ENCODE measurements at places on chromosomes 6 and 20.
A peak's percentile ranks its signal among the peaks of the same experiment; 100 is the strongest.

- no peak for DNase-seq
These were observed 4.7 kb downstream of the GSTA4 start for GRCh38 chr6:52990342-52990741.

GRCh38 chr6:149224399-149224798, 93.1 kb upstream of the TAB2 start:
- DNase-seq = no peak

DNA sequence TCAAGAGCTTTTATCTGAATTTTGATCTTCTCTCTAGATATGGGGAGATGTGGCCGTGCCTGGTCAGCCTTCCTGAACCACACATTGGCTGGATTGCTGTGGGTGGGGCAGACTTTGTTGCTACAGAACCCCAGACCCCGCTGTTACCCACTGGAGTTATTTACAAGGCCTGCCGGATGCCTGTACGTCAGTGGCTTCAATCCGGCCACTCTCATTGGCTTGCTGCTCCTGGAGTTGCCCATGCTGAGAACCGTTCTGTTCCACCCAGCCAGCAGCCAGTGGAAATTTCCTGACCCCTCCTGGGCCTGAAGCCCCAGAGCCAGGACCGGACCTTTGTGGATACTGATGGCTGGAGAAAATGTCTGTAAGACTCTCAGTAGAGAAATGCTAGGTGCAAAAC, 101.9 kb downstream of the TFAP2C start:
- no peak for DNase-seq

DNA sequence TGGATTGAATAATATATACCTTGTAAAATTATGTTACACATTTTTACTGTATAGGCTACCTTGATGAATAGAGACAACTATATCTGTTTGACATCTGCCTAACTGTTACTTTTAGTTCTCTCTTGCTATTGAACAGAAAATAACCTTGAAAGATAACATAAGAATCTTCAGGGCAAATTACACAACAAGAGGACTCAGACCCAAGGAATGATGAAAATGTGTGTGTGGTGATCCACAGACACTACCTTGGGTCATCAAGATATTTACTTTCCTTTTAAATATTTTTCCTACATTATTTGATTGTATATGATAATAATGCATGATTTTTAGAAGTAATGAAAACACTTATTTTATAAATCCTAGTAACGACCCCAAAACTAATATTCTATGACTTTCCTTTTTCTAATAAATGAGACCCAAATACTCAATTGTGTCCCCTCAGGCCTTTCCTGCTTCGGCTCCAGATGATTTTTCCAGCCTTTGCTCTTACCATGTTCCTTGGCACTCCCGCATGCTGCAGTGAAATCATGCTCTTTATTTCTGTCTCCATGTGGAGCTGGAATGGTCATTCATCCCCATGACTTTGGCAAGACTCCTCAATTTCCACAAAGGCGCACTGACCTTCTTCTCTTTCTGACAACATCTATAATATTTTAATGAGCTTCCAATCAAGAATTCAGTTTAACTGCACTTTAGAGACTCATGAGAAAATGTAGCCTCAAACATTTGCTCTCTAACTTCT, 187.6 kb downstream of the EPM2A start:
- no peak for DNase-seq

DNA sequence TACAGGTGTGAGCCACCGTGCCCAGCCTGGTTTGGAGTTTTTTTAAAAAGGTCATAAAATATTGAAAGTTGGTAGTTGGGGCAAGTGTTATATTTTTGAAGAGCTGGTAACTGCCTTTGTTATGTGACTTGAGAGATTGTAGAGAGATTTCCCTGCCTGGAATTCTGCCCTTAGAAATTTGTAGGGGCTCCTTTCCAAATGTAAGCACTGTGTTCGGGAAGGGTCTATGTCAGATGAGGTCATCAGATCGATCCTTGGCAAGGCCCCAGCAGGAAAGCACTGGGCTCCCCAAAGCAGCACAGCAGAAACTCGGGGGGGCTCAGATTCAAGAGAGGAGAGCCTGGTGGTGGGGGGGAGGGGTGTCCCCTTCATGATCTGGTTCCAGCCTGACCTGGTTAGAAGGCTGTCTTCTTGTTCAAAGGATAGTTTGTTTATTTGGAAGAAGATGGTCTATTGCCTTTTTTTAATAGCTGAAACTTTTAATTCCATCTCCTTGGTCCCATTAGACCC, 220.2 kb downstream of the UST start:
- DNase-seq = no peak

GRCh38 chr6:5345324-5345723, 84.0 kb downstream of the FARS2 start:
- no peak for DNase-seq

GRCh38 chr20:50373674-50374286, 136.4 kb upstream of the PTPN1 start:
- DNase-seq = no peak

DNA sequence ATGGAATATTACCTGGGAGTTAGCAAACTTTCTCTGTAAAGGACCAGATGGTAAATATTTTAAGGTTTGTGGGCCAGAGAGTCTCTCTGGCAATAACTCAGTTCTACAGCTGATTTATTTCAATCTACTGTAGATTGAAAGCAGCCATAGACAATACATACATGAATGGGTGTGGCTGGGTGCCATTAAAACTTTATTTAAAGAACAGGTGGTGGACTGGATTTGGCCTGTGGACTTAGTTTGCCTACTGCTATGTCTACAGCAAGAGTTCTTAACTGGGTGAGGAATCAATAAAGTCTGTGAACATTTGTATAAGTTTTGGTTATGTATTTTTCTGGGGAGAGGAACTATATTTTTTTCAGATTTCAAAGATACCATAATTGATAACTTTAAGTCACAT, 55.1 kb downstream of the SLC22A2 start:
- no peak for DNase-seq

DNA sequence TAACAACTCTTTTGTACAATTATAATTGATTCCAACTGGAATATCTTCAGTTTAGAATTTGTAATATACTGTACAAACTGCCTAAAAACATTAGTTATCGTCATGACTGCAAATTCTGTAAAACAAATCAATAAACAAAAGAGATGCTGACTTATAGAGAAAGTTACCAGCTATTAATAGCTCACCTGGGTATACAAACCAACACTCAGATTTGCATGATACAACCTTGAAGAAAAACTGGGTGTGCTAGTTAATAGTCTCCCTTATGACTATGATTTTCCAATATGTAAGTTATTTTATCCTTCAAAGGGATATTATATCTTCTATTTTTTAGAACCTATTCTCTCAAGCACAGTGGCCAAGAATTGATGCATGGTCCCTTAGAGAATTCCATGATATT, 698.5 kb downstream of the FRK start:
- DNase-seq = no peak

DNA sequence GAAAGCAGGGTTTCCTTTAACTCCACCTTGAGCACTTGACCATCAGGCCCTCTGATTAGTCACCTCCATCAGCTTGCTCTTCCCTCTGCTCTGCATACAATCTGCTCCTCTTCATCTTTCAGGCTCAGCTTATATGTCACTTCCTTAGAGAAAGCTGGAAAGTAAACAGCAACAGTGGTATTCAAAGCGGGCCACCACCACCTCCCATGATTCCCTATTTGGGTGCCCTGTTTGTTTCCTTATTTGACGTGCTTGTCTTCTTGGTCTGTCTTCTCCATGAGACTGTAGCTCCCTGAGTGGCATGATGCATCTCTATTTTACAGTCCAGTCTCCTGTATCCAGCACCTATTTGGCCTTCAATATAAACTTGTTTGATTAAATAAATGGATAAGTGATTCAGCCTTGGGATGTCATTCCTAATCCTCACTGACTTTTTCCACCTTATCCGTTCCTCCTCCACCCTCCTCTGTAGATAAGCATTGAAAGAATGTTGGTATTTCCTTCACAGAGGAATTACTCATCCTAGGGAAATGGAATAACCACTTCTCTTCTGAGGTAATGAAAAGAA, 102.8 kb upstream of the SGK1 start:
- no peak for DNase-seq

DNA sequence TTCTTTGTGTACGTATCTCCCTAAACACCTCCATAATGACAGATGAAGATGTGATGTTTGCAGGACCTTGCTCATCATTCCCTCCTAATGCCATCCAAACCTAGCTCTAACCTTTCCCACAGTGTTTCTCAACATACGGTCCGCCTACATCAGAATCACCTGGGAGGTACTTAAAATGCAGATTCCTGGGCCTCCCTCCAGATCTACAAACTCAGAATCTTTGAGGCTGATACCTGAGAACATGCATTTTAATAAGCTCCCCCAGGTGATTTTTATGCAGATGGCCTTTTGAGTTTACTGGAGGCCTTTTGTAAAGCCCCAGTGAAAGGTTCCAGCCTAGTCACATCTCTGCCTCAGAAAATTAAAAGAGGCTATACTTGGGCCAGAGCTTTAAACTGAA, 40.5 kb downstream of the METTL24 start:
- no peak for DNase-seq

GRCh38 chr6:161436106-161436876, 162.4 kb upstream of the AGPAT4 start:
- no peak for DNase-seq

GRCh38 chr6:52976591-52977035, 18.5 kb downstream of the GSTA4 start:
- no peak for DNase-seq

GRCh38 chr20:4985658-4986057, 15.7 kb downstream of the SLC23A2 start:
- DNase-seq = no peak

- DNase-seq = no peak
These were observed 3.6 kb upstream of the ABHD12 start for GRCh38 chr20:25394276-25394675.

GRCh38 chr6:160457823-160458222, 109.6 kb downstream of the SLC22A3 start:
- no peak for DNase-seq

DNA sequence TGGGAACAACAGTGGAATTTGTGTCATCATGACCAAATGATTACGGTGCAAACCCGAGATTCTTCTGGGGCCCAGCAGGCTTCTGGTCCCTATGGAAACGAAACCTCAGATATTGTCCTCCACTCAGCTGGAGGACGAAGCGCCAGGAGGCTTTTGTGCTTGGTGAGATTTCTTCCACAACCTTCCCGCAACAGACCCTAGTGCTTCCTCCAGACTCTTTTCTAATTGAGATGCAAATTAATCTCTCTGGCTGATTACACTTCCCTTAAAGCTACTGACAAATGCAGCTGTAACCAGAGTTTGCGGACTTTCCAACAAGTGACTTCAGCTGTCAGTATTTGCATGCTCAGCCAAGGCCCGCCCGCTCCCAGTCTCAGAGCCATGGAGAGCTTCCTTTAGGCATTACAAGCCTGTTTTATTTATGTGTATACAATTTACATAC, 96.0 kb downstream of the INSM1 start:
- no peak for DNase-seq

DNA sequence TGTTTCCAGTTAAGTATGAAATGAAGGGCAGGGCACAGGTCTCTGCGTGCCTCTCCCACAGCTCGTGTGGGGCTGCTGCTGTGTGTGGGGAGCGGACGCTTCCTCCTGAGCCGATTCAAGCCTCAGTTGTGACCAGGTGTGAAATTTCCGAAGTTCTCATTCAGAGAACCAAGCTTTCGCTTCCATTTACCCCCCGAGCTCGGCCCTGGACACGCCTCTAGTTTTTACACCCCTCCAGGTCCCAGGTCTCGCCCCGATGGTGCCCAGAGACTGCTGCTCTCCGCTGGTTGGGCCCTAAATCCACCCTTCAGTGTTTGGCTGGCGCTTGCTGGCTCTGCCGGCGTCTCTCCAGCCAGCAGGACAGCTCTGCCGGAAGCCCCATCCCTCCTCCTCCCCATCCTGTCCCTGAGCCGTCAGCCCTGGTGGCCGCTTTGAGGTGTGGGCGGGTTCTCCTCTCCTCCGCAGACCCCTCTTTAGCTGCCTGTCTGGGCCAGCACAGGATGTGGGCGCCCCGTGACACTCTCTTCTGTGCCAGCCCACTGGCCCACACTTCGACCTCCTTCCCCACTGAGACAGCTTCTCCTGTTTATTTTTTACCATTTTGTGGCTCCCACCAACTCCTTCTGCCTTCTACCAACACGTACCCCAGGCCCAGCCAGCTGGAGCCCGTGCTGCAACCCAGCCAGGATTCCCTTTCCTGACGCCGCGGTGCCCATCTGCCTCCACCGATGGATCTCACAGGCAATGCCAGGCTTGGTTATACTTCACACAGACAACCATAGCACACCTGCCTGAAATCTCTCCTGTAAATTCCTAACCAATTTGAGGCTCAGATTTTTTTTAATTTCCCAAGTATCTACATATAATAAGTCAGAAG, 142.8 kb downstream of the DLL1 start:
- peak; percentile 28 for DNase-seq

GRCh38 chr20:3890999-3891929, 2.1 kb downstream of the PANK2 start:
- DNase-seq = no peak

- no peak for DNase-seq
These were observed 262.4 kb upstream of the SUPT3H start for GRCh38 chr6:45640081-45640491.

GRCh38 chr6:131368198-131368911, 204.7 kb upstream of the ARG1 start:
- no peak for DNase-seq

DNA sequence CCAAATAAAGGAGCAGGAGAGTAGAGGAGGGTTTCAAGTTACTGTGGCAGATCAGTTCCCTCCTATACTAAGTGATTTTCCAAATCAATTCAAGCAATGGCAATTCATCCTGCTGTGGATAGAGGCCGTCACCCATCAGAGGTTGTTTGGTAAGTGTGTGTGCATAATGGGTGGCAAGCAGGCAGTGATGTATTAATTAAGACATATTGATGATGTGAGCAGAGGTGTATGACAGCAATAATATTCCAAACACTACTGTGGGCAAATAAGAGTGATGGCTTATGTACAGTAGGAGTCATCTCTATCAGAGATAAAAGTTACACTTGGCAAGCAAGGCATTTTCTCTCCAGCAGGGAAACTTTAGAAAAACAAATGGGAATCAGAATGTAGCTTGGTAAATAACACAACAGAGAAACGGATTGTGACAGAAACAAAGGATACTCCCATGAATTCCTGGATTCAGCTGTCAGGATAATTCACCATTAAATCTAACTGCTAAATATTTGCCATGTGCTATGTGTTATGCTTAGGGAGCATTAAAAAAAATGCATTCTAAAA, 196.3 kb downstream of the KHDC1L start:
- DNase-seq = no peak

- no peak for DNase-seq
These were observed 364.3 kb upstream of the MAN1A1 start for GRCh38 chr6:119713903-119714302.

GRCh38 chr6:168116975-168117899, 38.2 kb upstream of the FRMD1 start:
- no peak for DNase-seq
